ENCODE measurements at places on chromosomes 11 and 22.

DNA sequence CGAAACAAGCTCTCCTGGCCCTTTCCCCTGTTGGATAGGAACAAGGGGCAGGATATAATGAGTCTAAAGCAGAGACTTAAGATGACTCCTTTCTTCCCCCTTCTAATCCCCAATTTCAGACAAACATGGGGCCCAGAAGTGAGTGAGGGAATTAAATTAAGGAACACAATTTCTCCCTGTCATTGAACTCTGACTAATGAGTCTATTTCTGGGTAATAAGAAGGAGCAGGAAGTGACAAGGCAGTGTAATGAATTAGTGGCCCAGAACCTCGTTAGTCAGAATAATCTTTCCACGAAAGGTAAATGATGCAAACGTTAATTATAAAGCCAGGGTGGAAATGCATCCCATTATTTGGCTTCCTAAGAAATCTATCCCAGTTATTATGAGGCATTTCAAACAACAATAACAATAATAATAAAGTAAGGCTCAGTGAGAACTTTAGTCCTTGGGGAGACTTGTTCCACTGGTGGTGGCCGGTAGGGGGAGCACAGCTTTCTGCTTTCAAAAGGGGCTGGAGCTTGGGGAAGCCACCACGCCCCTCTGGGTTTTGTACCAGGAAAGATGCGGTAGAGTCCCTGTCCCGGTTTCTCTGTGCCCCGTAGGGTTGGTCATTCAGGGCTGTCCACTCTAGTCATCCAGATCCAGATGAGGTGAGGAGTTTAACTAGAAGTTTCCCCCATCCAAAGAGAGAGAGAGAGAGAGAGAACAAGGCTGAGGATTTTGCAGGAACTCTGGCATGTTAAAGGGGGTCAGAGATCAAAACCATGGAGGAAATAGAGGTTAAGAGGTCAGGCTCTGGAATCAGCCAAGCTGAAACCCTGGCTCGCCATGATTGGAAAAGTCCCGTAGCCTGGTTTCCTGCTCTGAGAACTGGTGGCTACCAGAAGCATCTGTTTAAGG lies 298.3 kb downstream of the NTM start:
- DNase-seq = no peak

- no peak for DNase-seq
Measured at GRCh38 chr11:129574431-129574830, 198.8 kb downstream of the BARX2 start.

- DNase-seq = no peak
Measured at GRCh38 chr11:93842461-93842860, 8.0 kb downstream of the VSTM5 start.

DNA sequence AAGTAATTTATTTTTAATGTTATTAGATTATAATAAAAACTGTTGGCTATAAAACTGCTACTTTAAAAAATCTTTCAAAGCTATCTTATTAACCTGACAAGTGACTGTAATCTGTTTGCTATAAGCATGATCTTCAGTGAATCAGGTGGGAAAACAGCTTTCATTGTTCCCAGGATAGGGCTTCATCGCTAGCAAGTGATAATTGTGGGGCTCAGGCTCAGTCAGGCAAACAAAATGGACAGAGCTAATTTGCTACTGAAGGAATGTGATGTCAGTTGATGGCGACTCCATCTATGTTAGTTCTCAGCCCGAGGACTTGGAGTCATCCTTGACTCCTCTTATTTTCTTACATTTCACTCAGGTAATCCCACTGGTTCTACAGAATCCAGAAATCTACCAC lies 125.0 kb downstream of the RASSF10 start:
- no peak for DNase-seq

DNA sequence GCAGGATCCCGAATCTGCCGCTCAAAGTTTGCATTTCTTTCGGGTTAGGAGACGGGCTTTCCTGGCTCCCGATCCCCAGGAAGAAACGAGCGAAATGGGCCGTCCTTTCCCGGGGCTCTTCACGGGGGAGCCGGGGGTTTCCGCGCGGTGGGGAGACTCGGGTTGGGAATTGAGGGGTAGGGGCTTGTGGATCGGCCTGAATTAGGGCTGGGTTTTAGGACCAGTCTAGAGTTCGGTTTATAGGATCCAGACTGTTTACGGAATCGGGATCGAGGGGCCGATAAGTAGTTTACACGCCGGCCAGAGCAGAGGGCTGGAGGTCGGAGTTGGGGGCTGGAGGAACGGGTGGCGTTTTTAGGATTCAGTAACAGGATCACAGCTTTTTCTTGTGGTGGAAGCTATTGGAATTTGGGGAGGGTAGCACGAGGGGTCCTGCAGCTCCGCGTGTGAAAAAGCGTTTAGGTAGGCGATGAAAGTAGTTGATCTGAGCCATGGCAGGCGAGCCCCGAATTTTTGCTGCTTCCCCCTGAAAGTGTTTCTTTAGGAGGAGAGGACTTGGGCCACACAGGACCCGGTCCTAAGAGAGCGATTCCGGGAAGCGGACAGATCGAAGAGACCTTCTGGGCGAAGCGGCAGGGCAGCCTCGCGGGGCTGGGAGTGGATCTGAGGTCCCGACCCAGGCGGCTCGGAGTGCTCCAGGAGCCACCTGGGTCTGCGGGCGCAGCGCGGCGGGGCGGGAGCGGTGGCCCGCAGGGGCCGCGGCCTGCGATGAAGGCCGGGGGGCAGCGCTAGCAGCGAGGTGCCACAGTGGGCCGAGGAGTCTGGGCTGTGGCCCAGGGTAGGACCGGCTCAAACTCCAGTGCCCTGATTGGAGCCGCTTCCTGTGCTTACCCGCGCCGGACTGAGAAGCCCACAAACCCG lies 1.6 kb downstream of the PKNOX2 start:
- DNase-seq = no peak

GRCh38 chr22:46297151-46297812 lies 612 bp downstream of the GTSE1 start:
- DNase-seq = no peak

DNA sequence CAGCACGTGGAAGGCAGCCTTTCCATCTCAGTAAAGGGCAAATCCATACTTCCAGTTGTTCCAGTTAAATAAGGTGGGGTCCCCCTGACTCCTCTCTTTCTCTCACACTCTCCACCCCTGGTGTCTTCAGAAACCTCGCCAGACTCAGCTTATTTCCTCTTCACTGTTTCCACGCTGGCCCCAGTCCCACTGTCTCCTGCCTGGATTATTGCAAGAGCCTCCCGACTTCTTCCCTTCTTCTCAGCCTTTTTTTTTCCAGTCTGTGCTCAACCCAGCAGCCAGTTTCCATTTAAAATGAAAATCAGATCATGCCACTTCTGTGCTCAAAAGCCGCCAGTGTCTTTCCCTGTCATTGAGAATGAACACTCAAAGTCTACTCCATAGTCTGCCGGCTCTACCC lies 131.4 kb downstream of the PKNOX2 start:
- no peak for DNase-seq

DNA sequence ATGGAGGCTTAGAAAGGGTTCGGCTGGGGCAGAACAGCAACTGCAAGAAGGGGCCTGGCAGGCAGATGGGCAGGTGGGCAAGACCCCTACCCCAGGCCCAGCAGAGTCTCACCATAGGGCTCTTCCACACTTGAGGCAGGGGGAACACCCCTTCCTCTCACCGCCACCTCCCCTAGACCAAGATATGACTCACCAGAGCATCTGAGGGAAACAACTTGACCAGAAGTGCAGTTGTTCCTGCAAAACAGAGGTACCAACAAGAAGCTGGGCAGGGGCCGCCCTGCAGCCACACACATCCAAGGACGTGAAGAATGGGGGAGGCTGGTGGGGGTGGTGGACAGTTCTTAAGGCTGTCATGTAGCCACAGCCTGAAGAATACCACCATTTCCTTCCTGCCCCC lies 10.9 kb downstream of the TMPRSS5 start:
- no peak for DNase-seq

GRCh38 chr11:33445761-33446161 lies 188.6 kb downstream of the HIPK3 start:
- no peak for DNase-seq

GRCh38 chr22:22201930-22202343 lies 42.6 kb upstream of the VPREB1 start:
- no peak for DNase-seq

DNA sequence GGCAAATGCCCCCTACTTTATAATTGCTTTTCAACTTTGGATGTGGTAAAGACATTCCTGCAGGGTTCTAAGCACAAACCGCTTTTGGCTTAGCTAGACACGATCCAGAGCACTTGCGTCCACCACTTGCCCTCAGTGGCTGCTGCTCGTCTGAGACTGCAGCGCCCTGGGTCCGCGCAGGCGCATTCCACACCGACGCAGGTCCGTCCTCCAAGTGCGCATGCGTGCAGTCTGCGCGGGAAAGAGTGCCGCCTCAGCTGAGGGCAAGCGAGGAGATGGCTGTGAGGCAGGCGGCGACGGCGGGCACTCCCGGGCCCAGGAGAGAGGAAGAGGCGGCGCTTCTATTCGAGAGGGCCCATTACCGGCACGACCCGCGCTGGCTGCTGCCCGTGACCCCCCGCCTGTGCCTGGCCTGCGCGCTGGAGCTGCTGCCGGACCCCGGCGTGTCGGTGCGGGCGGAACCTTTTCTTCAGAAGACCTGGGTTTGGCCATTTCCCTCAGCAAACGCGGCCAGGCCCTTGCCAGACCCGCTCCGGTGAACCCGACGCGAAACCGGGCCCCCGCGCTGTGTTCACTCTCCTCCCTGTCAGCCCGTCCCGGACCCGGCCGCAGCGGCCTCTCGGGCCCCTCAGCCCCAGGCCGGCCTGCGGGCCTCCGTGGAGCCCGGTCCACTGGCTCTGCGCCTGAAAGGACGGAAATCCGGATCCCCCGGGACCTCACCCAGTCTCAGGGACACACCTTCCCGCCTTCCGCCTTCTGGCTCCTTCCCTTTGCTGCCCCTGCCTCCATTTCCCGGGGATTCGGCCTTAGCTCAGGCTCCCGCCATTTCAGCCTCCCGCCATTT lies at the start of gene MEI1:
MEI1 (plus strand) TSS at position 240 of the 844 bp plus-strand sequence; CDS start at position 276, 36 bp downstream.
- no peak for DNase-seq

- no peak for DNase-seq
Measured at GRCh38 chr11:94678236-94678635, 89.9 kb upstream of the AMOTL1 start.

DNA sequence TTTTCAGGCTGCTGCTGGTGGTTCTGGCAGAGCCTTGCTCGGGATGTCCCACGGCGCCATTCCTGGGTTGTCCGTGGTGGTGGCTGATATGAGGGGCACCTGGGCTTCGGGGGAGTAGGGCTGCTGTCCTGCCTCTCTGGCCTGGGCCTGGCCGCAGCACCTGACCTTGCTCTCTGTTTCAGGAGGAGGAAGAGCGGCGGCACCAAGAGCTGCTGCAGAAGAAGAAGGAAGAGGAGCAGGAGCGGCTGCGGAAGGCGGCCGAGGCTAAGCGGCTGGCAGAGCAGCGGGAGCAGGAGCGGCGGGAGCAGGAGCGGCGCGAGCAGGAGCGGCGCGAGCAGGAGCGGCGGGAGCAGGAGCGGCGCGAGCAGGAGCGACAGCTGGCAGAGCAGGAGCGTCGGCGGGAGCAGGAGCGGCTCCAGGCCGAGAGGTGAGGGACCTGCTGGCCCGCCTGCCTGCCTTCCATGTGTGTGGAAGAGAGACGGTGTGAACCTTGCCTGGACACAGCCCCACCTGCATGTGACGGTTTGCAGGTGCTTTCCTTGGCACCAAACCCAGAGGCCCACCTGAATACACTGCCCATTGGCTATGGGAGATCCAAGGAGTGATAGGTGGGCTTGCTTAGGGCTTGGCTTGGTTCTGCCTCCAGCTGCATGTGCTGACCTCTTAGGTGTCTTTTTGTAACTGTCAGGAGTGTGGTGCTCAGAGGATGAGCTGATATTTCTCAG lies 22.8 kb downstream of the INCENP start:
- peak; percentile 89 for DNase-seq

- DNase-seq = peak; percentile 82
Measured at GRCh38 chr11:65780770-65781151, at the start of gene AP5B1. Gene AP5B1, minus strand, starts transcription at chr11:65780976. Its CDS starts 385 bp downstream, at chr11:65780591.

- DNase-seq = no peak
Measured at GRCh38 chr11:28289444-28289843, 181.3 kb downstream of the METTL15 start.

- DNase-seq = no peak
Measured at GRCh38 chr22:27641049-27641795, 160.3 kb downstream of the MN1 start.

DNA sequence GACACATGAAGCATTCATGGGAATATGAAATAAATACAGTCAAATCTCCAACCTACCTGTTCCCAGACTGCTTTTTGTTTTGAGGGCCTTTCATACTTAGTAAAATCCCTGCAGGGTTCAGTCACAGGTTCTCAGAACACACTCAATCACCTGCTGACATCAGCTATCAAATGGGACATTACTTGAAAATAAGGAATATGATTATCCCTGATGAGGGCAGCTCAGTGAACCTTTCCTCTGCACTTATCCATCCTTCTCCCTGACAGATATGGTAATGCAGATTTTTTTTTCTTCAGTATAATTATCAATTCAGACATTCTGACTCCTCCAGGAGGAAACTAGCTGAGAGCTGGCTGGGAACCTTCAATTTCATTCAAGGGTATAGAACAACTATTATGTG lies 1127.4 kb upstream of the CCDC90B start:
- DNase-seq = no peak

DNA sequence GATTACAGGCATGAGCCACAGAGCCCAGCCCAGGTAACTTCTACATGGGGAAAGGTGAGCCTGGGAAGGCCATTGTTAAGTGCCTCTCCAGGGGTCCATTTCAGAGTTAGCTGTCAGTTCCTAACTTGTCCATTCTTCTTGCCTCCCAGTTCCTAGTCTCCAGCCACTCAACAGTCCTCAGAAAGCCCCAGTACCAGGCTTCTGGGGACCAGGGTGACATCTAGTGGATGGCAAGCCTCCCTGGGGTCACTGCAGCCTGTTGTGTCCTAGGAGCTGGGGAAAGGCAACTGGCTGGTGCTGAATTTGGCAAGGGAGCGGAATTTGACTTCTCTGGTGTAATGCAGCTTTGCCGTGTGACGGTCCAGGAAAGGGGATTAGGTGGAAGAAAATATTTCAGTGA lies 2.1 kb downstream of the LGALS12 start:
- DNase-seq = no peak

- DNase-seq = no peak
Measured at GRCh38 chr22:27990879-27991278, 71.8 kb upstream of the PITPNB start.

GRCh38 chr11:131581046-131581445 lies 210.6 kb downstream of the NTM start:
- no peak for DNase-seq

- no peak for DNase-seq
Measured at GRCh38 chr11:27907530-27907929, 200.4 kb downstream of the KIF18A start.

GRCh38 chr11:14617241-14618027 lies 26.2 kb upstream of the PDE3B start:
- DNase-seq = no peak

DNA sequence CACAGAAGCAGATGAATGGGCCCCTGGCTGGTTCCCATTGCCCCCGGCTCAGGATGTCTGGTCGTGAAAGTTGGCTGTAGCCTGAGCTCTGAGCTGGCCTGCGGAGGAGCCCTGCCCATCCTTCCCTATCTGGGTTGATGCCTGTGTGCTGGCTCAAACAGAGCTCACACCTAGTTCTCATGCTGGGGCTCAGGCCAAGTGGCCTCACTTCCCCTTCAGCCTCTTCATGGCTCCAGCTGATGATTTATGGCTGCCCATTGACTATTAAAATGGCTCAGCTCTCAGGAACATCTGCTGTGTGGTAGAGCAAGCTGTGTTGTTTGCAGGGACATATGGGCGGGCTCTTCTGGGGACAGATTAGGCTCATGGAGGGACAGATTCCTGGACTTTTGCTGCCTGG lies 64.7 kb downstream of the ADAMTS15 start:
- DNase-seq = no peak

All from vagina (tissue), 2 donors.